ENCODE measurements at places on chromosomes 13 and 19. TPM values are rescaled to one million over a fixed set of nuclear protein-coding genes. Genes with fewer than 3 reads are reported as not detected.
A peak's percentile ranks its signal among the peaks of the same experiment; 100 is the strongest.

- DNase-seq, result no peak
Measured at GRCh38 chr13:58300224-58300623, 668.7 kb downstream of the PCDH17 start.

DNA sequence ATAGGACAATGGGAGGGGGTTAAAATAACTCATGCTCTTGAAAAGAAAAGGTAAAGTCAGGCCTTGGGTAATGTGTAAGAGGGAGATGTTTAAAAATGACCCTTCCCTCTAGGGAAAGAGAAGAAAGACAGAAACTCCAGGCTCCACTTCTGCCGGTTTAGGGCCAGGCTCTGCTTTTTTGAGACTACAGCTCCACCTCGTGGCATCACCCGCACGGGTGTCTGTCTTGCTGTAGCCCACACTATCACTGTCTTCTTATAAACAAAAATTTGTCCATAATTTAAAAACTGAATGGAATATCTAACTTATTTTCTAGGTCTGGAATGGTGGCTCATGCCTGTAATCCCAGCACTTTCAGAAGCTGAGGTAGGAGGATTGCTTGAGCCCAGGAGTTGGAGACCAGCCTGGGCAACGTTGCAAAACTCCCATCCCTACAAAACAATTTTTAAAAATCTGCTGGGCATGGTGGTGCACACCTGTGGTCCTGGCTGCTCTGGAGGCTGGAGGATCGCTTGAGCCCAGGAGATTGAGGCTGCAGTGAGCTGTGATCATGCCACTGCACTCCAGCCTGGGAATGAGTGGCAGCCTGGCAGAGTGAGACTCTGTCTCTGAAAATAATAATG is 65.1 kb upstream of the GTF3A start:
- DNase-seq, result peak; percentile 72

- no peak for DNase-seq
Measured at GRCh38 chr13:112113851-112114250, 46.9 kb downstream of the SOX1 start.

- peak; percentile 91 for DNase-seq
Measured at GRCh38 chr13:23980160-23980551, 82.9 kb upstream of the C1QTNF9B start.

DNA sequence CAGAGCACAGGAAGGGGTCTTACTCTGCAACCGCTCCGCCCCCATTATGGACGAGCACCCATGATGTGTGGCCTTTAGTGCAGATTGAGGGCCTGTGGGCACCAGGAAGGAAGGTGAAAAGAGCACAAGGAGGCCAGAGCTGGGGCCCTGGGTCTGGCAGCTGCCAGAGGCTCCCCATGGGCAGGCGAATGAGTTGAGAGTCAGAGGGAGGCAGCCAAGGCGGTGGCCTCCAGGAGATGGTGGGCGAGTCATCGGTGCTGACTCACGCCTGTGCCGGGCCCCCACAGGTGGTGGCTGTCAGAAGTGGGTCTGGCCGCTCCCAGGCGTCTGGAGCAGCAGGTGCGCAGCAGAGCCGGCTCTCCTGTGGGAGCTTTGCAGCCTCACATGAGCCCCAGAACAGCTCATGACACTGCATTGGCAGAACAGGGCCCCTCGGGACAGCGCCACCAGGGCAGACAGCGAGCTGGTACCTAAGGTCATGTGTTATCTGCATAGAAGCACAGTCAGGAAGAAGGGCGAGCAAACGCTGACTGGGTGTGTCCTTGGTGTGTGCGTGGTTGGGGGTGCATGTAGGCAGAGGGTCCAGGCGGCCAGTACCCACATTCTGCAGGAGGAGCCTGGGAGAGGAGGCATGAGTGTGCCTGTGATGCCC is 68.8 kb downstream of the CHST8 start:
- no peak for DNase-seq

- no peak for DNase-seq
Measured at GRCh38 chr19:13225085-13225484, 74.9 kb downstream of the IER2 start.

DNA sequence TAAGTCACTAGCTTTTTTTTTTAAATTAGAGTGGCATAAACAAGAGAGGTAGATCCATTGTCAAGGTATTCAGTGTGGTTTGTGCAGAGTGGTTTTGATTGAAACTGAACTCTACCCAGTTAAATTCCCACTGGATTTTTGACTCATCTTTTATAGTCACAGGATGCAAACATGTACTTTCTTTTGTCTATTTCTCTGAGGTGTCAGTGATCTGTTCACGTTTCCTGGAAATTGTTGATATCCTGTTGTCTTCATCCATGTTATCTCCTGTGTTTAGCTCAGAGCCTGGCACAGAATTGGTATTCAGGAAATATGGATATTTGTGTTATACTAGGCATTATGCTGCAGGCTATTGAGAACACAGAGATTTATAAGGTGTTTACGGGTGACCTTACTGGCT is 119.7 kb downstream of the PCCA start:
- no peak for DNase-seq

TOMM40 gene
- total RNA-seq, result 48.9 TPM

CRB3 gene
- not detected for total RNA-seq

RAD23A gene
- total RNA-seq, result 174 TPM

All from Right ventricle myocardium superior (tissue), 1 donor.